BE2C (cell line): ENCODE measurements at places on chromosomes 13 and 19.

DNA sequence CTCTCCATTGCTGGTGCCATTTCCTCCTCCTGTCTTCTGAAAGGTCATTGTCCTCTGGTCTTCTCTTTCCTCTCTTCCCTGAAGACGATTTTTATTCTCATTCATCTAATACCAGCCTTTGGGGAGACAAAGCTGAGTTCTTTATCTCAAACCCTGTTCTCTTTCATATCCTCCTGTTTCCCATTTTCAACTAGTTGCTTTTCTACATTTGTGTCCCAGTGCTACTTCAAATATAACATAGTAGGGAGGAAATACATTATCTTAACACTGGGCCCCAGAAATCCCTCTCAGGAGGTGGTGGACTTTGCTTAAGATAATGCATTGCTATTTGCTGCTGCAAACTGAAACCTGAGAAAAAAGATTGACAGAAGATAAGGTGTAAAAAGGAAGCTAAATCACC lies 159.1 kb downstream of the HS6ST3 start:
- no peak for DNase-seq

- DNase-seq: no peak
These were observed 21.6 kb downstream of the MYCBP2 start for GRCh38 chr13:77305266-77305665.

- no peak for DNase-seq
These were observed 104.4 kb downstream of the DNAJC15 start for GRCh38 chr13:43127827-43128226.

GRCh38 chr13:97212601-97213040 lies 9.5 kb upstream of the MBNL2 start:
- DNase-seq: peak; percentile 34

DNA sequence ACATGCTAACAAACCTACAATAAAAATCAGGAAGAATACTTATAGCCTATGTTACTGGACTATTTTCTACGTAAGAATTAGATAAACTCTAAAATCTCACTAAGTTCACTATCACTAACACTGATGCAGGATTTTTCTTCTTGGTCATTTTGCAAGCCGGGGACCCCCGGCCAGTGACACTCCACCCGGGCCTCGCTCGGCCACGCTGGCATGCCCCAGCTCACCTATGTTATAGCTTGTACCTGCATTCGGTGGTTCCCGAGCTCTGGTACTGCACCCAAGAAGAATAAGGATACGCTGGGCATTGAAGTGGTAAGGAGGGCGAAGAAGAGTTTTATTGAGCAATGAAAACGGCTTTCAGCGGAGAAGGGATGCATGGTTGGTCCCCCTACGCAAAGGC lies 245.3 kb upstream of the NBEA start:
- DNase-seq: no peak

- DNase-seq: peak; percentile 94
These were observed 2.4 kb downstream of the TIMM13 start for GRCh38 chr19:2424686-2425621.

DNA sequence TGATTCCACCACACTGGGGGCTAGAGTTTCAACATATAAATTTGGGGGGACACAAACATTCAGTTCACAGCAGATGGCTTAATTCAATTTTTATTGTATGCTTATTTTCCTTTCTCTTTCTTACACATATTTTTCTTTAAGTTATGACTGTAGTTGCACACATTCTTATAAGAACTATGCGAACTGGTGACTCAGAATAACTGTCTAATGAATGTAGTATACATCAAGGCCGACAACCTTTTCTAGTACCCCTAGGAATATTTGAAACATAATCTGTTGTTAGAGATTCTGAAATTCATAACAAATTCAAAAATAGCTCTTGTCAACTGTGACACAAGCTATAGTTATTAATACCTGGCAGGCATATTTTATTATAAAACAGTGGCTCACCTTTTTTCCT lies 695.6 kb downstream of the PCDH9 start:
- no peak for DNase-seq

DNA sequence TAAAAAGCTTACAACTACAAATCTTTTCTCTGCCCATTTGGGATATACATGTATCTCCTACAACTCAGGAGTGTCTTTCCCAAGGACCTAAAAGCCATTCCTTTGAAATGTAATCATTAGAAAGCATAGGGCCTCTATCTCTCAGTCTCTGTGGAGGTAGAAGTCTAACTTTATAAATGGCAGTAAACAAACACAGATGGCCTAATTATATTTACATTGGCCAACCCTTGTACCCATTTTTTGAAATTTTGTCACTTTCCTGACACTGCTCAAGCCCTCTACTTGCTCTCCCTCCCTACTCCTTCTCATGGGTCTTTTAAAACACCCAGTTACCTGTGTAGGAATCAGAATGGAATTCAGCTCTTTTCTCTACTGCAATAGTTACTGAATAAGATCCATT lies 24.8 kb downstream of the RNF6 start:
- DNase-seq: no peak

DNA sequence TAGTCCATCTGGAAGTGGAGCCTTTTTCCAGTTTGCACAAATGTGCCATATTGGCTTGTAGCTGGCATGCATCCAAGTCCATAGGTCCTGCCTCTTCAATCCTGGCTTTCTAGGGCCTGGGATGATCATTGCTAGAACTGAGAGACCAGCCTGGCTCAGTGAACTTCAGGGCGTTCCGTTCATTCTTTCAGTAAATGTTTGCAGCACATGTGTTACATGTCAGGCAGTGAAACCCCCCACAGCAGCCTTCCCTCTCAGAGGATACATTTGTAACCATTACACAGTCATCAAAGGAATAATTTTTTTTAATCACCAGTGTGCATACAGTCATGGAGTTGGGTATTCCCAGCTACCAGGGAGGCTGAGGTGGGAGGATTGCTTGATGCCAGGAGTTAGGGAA lies 9.7 kb downstream of the FUT2 start:
- no peak for DNase-seq

DNA sequence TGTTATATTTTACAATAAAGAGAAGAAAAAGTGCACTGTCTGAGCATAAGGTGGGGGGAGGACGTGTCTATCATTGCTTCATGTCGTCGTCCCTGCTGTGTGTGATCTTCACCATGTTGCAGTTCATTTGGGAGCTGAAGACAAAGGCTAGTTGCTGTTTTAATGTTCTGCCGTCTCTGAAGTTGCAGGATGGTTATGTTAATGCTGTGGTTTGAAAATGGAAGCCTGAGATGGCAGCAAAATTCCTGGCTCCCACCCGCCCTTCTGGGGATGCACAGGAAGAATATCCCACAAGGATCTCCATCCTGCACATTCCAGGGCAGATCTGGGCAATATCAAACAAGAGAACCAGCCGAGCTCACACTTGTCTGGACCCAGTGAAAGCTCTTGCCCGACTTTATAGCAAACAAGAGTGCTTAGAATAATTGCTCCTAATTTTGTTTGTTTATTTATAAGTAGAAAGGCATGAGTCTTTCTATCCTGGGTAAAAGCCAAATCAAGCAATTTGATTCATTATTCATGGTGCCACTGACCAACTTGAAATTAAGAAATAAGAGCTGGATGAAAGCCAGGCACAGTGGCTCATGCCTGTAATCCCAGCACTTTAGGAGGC lies 110.3 kb upstream of the ABCC4 start:
- no peak for DNase-seq

DNA sequence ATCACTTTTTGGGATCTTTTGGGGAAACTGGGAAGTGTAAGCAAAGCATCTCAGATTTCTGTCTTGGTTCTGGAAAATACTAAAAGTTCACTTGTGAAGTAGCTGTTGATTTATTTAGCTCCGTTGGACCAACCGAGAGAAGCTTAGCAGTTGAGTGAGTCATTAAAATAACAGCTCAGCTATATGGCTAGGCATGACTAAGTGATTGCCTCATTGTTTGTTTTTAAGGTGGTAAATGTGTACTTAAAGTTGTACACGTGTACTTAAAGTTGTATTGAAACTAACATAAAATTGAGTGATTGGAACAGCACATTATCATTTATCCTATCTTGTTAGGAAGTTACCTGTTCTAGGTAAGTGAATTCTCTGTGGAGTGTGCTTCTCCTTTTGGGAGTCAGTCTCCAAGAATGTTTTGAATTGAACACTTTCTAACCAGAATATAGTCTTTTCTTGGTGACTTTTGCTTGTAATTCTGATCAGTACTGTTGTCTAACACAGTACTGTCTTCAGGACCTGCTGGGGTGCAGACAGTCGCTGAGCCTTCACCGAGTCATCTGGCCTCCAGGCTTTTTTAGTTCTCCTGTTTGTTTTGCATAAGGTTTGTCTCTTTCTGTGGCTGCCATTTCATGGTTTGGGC lies 2.9 kb upstream of the DCUN1D2 start:
- no peak for DNase-seq

DNA sequence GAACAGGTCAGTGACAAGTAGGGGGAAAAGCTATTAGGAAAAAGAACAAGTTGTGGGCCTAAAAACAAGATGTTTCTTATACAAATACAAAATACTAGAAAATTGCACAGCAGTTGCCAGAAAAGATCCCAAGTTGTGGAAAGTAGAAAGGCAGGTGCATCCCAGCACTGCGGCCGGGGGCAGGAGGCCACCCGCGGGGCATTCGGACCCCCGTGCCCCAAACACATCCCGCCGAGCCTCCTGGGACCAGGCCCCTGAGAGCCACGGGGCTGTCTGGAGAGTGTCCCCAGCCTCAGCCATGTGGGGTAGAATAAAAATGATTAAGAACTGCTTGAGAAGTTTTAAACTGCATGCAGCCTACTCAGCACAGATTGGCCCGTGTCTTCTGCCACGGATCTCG lies 11.4 kb downstream of the RASA3 start:
- DNase-seq: no peak

DNA sequence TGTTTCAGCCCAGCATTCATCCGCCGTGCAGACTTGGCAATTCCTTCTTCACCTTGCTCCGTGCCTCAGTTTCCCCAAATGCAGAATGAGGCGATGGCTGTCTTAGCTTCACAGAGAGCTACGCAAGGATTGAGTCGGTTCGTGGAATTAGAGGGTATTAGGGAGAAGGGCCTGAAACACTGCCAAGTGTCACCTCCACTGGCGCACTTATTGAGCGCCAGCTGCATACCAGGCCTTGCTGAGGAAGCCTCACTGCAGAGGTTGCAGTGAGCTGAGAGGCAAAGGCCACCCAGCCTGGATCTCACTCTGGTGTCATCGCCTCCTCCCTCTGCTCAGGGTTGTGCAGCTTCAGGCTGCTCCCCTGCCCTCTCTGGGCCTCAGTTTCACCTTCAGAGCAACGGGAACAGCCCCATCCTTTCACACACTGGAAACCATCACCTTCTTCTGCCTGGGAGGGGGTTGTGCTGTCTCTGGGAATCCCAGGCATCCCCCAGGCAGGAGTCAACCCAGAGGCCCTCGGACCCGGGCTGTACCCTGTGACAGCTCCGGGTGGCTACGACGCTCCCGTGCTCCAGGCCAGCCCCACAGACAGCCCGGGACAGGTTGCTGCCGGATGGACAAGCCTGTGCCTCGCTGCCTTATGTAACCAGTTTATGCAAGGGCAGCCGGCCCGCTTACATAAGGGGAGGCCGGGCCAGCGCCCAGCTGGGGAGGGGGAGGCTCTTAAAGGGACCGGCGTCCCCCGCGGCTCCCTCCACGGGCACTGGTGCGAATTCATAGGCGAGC lies 31.9 kb downstream of the NFIC start:
- no peak for DNase-seq

- DNase-seq: no peak
These were observed 364.0 kb downstream of the LMO7 start for GRCh38 chr13:76000131-76000530.

DNA sequence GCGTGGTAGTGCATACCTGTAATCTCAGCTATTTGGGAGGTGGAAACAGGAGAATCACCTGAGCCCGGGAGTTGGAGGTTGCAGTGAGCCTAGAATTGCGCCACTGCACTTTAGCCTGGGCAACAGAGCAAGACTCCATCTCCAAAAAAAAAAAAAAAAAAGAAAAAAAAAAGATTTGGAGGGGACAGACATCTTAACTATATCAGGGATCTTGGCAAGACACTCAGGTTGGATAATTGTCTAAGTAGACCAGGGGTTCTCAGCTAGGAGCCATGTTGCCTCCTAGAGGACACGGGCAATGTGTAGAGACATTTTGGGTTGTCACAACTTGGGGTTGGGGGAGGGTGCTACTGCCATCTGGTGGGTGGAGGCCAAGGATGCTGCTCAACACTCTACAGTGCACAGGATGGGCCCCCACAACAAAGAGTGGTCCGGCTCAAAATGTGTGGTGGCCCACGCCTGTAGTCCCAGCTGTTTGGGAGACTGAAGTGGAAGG lies 1.9 kb upstream of the ZNF580 start:
- peak; percentile 78 for DNase-seq

GRCh38 chr13:96728463-96728862 lies 265.8 kb downstream of the OXGR1 start:
- no peak for DNase-seq

GRCh38 chr19:8310342-8311055 lies 2.3 kb upstream of the CD320 start:
- peak; percentile 13 for DNase-seq

DNA sequence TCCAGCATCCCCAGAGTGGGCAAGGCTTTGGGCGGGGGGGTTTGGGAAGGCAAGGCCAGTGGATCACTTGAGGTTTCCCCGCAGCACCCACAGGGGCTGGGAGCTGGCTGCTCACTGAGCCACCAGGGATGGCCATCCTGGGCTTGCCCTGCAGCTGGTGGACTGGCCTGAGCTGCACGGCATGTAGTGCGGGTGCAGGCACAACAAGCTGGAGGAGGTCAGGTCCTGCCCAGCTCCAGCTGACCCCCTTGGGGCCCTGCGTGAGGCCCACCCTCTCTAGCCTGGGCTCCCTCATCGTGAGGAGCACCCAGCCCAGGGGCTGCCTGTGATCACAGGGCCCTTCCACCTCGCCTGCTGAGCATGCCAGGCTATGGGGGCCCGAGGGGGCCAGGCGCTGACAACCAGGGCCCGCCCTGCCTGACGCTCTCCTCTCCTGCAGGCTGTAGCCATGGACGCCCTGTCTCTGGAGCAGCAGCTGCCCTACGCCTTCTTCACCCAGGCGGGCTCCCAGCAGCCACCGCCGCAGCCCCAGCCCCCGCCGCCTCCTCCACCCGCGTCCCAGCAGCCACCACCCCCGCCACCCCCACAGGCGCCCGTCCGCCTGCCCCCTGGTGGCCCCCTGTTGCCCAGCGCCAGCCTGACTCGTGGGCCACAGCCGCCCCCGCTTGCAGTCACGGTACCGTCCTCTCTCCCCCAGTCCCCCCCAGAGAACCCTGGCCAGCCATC lies 22.9 kb downstream of the COMP start:
- peak; percentile 87 for DNase-seq

GRCh38 chr19:46254776-46255175 lies 25.2 kb downstream of the IGFL1 start:
- no peak for DNase-seq

DNA sequence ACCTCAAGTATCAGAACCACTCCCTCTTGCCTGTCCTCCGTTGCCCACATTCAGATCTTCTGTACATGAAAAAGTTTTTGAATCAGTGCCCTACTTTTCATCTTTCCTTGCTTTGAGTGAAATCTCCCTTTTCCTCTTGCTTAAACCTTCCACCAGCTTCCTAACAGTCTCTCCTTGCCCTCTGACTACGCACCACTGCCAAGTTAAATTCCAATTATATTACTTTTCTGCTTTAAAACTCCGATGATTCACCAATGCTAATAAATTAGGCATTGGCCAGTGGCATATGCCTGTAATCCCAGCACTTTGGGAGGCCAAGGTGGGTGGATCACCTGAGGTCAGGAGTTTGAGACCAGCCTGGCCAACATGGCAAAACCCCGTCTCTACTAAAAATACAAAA lies 30.7 kb upstream of the RFXAP start:
- no peak for DNase-seq

GRCh38 chr19:35889370-35890112 lies 10.8 kb downstream of the NFKBID start:
- no peak for DNase-seq
